CD4-positive, alpha-beta T cell treated with Interleukin-15 for 1 hour (primary cell): ENCODE measurements at places on chromosomes 6 and 20.

- no peak for DNase-seq
Observed at GRCh38 chr20:25669826-25670422, 26.7 kb downstream of the ZNF337 start.

DNA sequence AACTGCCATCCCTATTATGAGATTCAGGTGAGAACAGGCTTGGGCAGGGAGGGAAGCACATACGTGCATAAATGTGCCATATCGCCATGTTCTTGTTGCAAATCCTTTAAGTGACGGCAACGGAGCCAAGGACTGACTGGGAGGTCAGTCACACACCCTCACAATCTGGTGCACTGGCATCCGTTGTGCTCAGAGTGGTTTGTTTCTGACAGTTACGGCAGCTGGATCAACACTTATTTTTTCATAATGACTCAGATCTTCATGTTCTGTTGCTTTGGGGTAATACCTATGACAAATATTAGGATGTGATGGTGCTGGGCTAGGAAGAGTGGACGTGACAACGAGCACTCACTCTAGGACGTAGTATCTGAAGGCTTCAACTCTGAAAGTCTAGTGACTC is 56.2 kb upstream of the PREP start:
- DNase-seq: peak; percentile 27

- no peak for DNase-seq
Observed at GRCh38 chr20:19886661-19887288, 128.7 kb downstream of the RIN2 start.

DNA sequence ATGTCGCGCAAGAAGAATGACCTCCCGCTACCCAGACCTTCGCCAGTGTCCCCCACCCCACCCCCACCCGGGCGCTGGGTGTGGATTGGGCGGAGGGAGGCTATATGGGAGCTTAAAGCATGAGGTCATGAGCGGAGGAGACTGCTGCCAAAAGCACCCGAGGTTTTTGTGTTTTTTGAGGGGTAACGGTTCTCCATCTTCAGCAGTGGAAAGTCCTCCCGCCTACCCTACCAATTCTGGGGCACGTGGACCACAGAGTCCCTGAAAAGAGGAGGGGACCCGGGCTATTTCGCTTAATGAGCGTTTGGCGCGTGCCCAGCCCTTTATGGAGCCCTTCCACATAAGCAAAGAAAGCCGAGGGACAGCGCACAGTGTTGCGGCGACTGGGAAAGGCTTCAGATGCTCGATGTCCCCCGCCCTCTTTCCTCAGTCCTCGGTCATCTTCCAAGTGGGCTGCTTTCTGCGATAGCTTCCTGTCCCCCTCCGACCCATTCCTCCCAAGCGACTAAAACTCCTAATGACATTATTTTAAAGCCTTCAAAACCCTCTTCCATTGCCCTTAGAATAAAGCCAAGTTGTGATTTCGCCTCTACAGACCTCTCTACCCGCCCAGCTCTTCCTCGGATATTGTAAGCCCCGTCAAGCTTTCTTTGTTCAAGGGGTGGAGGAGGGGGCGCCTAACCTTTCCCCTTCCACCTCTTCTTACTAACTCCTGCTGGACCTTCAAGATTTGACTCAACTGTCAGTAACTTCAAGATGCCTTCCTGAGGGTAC is 2.1 kb upstream of the TRERF1 start:
- DNase-seq: no peak

DNA sequence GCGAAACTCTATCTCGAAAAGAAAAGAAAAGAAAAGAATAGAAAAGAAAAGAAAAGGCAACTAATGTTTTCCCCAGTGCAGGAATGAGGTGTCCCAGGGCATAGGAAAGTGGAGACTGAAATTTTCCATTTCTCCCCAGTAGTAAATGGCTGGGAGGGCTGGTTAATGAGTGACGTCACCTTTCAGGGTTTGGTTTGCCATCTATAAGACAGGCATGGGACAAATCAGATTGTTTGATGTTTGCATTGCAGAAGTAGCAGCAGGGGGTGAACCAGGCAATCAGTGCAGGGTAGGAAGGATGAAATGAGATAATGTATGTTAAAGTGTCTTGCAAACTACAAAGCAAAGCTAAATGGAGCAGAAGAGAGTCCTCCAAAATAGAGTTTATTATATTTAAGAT is 533.4 kb downstream of the PKHD1 start:
- no peak for DNase-seq
